NCI-H1105 (cell line): ENCODE measurements at places on chromosomes 16 and 17.

GRCh38 chr17:8747742-8748141 lies 3.1 kb upstream of the CCDC42 start:
- no peak for DNase-seq

GRCh38 chr17:82461827-82462524 lies 3.4 kb downstream of the NARF start:
- no peak for DNase-seq

GRCh38 chr16:47461598-47462266 lies 601 bp downstream of the PHKB start:
- DNase-seq, result no peak

DNA sequence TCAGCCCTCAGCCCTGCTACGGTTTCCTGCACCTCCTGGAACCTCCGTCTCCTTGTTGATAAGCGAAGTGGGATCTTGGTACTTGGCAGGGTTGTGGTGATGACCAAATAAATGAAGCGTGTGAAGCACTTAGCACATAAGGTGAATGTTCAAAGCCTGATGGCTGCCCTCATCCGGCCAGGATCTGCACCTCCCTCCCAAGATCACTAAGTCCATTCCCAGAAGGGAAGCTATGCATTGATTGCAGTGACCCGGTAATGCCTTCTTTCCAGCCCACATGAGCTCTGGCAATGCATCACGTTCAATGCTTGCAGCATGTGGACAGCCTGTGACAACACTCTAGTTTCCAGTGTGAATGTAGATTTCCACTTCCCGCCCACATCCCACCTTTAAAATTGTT lies 24.9 kb upstream of the RHOT1 start:
- no peak for DNase-seq

DNA sequence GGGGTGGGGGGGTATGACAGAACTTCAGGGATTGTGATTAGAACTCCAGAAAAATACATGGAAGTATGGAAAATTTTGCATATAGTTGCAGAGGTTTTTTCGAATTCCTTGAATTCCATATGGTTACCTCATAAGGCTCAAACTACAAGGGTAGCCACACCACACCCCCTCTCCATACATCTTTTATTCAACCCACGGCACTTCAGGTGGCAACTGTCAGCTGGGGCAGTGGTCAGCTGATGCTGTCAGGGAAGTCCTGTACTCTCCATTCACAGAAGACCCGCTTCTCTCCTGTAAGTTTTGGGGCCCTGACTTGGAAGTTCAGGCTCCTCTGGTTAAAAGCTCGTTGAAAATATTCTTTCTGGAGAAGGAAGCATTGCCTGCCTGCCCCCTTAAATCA lies 57.5 kb upstream of the CLEC19A start:
- DNase-seq, result no peak

GRCh38 chr16:14321542-14321941 lies 250.4 kb downstream of the MRTFB start:
- no peak for DNase-seq

GRCh38 chr16:69286941-69287713 lies 24.0 kb upstream of the VPS4A start:
- peak; percentile 27 for DNase-seq

DNA sequence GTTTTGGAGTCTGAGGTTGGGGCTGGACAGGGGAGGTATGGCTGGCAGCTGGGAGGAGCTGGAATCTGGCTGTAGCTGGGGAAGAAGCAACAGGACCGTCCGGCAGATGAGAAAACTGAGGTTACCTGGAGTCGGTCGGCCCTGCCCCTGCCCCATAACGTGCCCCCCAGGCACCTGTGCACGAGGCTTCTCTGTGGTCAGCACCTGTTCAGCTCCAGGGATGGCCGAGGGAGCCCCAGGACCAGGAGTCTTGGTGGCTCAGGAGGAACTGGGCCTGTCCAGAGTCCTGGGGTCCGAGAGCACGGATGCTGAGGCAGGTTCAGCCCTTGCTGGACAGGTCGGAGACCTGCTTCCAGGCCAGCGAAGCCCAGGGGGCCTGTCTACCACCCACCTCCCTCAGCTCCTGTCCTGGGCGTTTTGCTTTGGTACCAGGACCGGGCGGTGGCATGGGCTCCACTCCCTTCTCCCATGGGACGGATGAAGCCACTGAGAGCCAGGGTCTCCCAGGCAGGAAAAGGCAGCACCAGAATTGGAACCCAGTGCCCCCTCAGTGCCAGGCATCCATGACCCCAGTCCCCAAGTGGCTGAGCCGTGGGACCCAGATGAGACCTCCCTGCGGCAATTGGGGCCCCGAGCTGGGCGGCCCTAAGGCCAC lies 17.1 kb upstream of the CBFA2T3 start:
- DNase-seq, result no peak

DNA sequence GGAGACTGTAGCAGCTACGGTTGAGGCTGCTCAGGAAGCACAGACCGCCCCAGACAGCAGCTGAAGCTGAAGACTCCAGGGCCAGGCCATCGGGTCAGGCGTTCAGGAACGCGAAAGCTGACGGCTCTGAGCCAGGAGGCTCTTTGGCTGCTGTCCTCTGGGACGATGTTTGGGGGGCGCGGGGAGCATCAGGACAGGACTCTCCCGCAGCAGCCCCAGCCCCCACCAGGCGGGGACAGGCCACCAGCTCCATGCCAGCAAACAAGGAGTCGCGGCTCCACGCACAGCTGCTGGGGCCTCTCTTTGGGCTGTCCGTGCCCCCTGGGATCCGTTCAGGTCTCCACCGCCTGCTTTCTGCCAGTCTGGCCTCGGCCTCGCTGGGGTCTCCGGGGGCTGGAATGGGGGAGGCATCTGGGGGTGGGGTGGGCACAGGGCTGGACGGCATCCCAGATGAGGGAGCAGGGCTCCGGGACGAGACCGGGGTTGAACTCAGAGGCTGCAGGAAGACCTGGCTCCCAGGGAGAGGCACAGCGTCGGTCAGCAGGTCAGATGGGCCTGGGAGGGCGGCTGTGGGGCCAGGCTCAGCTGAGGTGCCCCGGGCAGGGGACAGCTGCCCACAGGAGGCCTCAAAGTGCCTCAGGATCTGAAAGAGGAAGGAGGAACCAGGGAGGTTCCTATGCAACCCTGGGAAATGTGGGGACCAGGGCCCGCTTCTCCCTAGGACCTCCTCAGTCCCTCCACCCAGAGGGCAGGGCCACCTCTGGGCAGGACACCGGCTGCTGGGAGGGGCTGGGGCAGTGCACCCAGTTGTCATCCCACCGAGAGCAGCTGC lies 6.3 kb upstream of the CEP131 start:
- no peak for DNase-seq

GRCh38 chr16:78552106-78552675 lies 452.7 kb downstream of the WWOX start:
- DNase-seq, result no peak

GRCh38 chr17:70080541-70081347 lies 5.7 kb downstream of the KCNJ16 start:
- no peak for DNase-seq

DNA sequence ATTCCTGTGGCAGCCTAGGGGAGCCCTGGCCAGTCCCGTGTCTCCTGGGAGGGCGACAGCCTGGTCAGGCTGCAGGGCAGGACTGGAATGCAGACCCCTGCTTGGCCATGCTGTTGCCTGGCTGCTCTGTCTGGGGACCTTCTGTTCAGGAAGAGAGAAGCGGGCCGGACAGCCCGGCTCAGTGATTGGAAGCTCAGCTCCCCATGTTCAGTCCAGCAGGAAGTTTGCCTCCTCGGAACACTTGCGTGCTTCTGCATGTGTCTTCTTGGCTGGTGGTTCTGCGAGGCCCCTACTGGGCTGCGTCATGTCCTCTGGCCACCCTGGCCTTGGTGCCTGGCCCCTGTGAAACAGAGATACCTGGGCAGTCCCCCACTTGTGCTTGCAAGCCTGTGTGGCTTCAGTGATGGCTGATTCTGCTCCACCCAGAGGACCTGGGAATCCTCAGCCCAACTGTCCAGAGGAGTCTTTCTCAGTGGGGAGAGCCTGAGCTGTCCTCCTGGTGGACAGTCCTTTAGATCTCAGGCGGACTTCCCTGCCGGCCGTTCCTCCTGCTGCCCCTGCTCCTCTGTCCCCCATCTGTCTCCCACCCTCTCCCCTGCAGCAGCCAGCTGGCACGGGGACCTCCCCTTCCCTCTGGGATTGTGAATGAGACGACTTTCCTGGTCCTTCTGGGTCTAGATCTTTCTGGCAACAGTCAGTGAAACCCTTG lies 279.5 kb downstream of the SEC14L1 start:
- no peak for DNase-seq

GRCh38 chr16:8819411-8820034 lies 21.9 kb downstream of the PMM2 start:
- no peak for DNase-seq

DNA sequence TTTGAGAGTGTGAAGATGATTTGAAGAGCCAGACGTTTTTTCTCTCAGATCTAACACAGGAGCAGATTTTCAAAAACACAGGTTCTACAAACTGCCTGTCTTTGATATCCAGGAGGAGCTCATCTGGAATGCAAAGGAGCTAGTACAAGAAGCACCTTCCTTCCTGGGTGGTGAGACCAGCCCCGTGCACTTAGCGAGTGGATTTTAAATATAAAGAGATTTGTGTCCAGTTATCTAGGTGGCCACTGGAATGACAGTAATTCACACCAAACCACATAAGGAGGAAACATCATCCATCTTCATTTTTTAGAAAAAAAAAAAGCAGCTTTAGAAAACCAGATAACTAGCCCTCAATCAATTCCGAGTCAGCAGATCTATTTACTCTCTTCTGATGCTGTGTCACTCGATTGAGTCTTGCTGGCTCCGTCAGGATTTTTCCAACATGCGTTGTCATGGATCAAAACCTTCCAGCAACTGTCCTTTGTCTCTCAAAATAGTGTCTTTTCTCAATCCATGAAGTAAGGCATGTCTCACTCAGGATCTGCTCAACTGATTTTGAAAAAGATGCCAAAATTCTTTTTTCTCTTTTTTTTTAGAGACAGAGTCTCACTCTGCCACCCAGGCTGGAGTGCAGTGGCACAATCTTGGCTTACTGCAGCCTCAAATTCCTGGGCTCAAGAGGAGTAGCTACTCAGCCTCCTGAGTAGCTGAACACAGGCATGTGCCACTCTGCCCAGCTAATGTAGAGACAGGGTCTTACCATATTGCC lies 451.2 kb upstream of the PSMD7 start:
- DNase-seq, result no peak

- no peak for DNase-seq
Measured at GRCh38 chr16:25585526-25585925, 106.2 kb upstream of the HS3ST4 start.

GRCh38 chr16:30472328-30472942 lies at the start of gene ITGAL:
TSS of gene ITGAL (plus strand) at chr16:30472742. CDS start at chr16:30472838, 96 bp downstream.
- DNase-seq, result no peak

DNA sequence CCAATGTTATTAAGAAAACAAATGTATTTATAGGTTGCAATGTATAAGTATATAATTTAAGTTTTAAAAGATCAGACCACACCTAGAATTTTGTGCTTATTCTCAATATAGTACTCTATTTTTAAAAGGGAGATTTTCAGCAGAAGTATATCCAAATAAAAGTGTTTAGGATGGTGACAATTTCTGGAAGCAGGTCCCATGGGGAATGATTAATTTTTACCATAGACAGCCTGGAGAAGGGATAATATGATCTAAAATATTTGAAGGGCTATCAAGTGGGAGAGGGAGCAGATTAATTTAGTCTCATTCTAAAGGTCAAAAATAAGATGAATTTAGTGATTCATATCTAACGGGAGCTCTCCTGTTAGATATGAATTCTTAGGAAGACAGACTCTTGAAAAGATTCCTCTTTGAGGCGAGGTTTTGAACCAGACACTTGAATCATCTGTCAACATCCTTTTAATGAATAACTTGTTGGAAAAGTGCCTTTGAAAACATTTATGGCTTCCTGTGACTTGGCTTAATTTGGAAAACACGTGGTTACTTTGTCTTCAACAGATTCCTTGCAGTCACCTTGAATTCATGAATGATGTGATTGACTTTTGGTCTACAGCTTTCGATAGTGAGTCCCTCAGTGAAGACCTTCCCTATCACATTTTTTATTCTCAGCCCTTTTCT lies 29.3 kb upstream of the SMIM36 start:
- no peak for DNase-seq

GRCh38 chr17:78655251-78655940 lies 78.2 kb upstream of the DNAH17 start:
- no peak for DNase-seq
